A172 (cell line): ENCODE measurements at places on chromosomes 2 and 18. TPM values are rescaled to one million over a fixed set of nuclear protein-coding genes. Genes with fewer than 3 reads are reported as not detected.
A peak's percentile ranks its signal among the peaks of the same experiment; 100 is the strongest.

RPIA gene
- 6.4 and 8.8 TPM in 2 replicates for total RNA-seq

SGPP2 gene
- total RNA-seq = not detected in 2 replicates

ESPNL gene
- 0.29 TPM in 1 of 2 replicates, not detected in the other for total RNA-seq

TCF23 gene
- not detected in 2 replicates for total RNA-seq

PTH2R gene
- total RNA-seq = not detected in 2 replicates

RAD51AP2 gene
- 0.17 TPM in 1 of 2 replicates, not detected in the other for total RNA-seq

DNA sequence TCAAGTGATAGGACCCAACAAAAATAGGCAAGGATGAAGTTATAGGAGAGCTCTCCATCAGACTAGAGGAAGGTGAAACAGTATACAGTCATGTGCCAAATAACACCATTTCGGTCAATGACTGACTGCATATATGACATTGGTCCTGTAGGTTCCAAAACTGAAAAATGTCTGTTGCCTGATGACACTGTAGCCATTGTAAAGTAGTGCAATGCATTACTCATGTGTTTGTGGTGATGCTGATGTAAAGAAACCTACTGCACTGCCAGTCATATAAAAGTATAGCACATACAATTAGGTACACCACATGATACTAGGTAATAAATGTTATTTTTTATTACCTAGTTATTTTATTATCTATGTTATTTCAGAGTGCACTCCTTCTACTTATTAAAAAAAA, 147.9 kb downstream of the GREB1L start:
- no peak for DNase-seq

- DNase-seq = no peak
Observed at GRCh38 chr18:1503847-1504246, 599.2 kb downstream of the ADCYAP1 start.

GRCh38 chr2:113182471-113183260, 8.9 kb downstream of the PSD4 start:
- no peak for DNase-seq

DNA sequence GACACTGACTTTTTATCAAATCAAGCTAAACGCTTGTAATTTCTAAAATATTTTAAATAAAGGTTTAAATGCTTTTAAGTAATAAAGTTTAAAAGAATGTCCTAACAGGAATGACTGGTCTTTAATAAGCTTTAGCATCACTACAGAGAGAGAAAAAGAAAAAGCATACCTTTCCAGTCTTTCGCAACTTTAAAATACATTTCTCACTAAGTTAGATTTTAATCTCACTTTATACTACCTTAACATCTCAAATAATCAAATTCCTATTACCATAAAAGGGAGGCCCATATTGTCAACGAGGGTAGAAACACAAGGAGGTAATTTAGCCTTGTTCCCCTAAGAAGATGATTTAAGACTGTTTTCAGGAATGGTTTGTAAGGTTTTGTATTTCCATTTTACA, 80.7 kb downstream of the STRN start:
- DNase-seq = no peak

DNA sequence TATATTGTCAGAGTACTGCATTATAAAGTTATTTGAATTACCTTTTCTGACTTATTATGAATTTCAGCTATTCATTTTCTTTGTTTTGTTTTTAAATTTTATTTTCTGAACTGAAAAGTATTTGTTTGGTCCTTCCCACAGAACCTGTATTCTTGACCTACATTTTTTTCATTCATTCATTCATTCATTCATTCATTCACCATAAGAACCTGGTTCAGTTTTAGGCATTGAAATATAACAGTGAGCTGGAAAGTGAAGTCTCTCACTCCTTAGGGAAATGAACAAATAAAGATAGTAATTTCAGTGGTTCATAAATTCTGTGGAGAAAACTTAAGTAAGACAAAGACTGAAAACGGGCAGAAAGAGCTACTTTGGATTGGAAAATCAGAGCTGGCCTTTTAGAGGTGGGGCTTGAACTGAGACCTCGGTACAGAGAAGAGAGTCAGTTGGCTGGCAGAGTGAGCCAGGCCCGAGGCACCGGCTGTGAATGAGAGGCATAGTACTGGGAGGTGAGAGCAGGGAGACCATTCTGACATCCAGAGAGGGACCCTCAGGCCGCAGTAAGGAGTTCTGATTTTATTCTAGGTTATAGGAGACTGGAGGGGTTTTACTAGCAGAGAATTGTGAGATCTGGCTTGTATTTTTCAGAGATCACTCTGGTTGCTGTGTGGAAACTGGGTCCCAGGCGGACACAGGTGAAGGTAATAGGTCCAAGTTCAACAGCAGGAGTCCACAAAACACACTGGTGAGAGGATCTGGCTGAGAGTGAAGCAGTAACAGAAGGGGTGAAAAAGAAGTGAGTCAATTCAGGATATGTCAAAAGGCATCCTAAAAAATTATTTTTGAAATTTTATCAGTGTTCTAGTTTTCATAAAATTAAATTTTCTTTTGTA, 75.8 kb upstream of the FN1 start:
- no peak for DNase-seq

DNA sequence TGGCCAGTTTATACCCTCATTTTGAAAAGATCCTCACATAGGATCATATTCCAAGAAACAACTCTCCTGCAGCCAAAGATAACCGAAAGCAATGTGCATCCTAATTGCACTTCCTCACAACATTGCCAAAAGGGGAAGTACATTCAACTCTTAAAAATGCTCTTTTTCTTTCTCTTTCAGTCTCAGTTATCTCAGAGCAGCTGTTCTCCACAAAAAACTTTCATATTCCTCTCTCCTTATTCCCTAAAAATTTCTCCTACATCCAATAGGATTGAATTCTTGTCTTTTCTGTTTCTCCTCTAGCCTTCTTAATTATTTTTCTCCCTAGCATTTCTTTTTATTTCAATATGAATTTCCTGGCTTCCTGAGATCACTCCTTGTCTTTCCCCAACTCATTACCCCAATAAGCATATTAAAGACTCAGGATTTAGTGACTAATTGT, 7.4 kb upstream of the VRK2 start:
- DNase-seq = no peak

- no peak for DNase-seq
Observed at GRCh38 chr18:2360861-2361260, 210.4 kb downstream of the METTL4 start.

DNA sequence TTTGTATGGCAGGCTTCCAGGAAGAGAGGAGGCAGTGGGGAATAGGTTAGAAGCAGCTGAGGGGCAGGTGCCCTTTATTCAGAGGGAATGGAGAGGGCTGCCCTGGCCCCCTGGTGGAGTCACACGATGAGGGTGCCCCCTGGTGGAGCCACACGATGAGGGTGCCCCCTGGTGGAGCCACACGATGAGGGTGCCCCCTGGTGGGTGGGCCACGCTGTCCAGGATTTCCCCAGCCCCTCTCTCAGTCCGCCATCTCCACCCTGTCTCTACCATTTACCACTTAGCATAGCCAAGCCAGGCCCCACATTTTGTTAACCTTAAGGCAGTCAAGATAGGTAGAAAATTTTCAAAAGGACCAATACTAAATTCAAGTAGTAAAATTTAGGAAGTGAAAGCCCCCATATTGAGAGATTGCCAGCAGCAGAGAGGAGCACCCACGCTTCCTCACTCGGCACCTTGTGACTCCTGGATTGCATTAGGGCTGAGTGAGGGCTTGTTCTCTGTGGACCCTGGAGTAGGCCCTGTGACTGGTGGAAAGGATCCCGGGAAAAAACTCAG, 10.4 kb upstream of the FAM228A start:
- no peak for DNase-seq

DNA sequence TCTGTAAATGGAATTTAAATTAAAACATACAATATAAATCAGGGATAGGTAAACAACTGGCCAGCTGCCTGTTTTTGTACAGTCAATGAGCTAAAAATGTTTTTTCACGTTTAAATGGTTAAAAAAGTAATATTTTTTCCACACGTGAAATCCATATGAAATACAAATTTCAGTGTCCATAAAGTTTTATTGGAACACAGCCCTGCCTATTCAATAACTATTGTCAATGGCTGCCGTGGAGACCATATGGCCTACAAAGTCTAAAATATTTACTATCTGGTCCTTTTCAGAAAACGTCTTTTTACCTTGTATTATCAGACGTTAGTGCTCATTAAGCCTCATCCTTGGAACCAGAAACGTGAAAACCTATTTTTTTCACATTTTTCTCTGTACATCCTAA, 1.3 kb downstream of the TMEM17 start:
- no peak for DNase-seq

DNA sequence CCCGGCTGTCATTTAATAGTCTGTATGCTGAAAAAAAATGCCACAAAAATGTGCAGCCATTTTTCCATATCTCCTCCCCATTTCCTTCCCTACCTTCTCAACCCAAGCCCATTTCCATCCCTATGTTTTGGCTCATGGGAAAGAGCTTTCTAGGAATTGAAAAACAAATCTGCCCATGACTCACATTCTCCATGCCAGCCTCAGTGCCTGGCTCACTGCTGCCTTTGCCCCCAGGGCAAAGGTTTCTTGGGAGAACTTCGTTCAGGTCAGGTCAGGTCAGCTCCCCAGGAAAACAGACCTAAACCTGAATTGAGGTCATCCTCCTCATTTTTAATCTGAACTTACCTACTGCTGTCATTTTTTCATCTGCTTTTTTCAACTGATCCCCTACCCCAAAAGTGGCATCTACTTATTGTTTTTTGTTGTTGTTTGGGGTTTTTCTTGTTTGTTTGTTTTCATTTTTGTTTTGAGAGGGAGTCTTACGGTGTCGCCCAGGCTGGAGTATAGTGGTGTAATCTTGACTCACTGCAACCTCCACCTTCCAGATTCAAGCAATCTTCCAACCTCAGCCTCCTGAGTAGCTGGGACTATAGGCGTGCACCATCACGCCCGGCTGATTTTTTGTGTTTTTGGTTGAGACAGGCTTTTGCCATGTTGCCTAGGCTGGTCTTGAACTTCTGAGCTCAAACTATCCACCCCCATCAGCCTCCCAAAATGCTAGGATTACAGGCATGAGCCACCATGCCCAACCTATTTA, 66.7 kb downstream of the FECH start:
- DNase-seq = no peak

GRCh38 chr2:58140508-58141072, 94.0 kb downstream of the VRK2 start:
- DNase-seq = no peak

- DNase-seq = peak; percentile 55
Observed at GRCh38 chr2:101152272-101153076, 1.3 kb upstream of the TBC1D8 start.

GRCh38 chr2:24375349-24376087, 15.2 kb upstream of the ITSN2 start:
- DNase-seq = no peak

DNA sequence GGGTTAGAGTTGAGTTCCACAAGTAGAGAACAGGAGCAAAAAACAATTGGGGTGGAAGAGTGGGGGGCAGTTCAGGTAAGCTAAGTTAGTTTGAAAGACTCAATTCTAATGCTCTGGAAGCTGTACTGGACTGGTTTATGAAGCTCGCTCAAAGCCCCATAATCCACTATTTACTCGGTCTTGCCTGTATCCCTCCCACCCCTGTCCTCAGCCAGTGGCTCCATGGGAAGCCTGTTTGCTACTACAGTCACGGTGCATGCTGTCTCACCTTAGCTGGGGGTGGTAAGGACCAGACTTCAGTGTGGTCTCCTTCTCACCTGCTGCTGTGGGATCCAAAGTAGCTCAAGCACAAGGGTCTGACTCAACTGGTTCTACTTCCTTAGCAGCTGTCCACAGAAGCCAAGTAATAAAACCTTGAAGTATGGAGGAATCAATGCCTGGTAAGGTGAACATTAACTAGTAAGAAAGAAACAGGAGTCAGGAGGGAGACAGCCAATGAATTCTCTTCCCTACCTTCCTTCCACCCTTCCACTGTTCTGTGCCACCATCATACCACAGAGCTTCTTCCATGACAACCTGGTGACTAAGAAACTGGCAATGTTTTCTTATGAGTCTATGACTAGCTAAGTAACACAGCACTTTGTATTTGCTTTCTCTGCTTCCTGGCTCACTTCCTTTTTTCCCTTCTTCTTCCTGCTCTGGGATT, 230.8 kb downstream of the SRBD1 start:
- peak; percentile 71 for DNase-seq

- no peak for DNase-seq
Observed at GRCh38 chr18:27253571-27253970, 68.5 kb upstream of the CHST9 start.

DNA sequence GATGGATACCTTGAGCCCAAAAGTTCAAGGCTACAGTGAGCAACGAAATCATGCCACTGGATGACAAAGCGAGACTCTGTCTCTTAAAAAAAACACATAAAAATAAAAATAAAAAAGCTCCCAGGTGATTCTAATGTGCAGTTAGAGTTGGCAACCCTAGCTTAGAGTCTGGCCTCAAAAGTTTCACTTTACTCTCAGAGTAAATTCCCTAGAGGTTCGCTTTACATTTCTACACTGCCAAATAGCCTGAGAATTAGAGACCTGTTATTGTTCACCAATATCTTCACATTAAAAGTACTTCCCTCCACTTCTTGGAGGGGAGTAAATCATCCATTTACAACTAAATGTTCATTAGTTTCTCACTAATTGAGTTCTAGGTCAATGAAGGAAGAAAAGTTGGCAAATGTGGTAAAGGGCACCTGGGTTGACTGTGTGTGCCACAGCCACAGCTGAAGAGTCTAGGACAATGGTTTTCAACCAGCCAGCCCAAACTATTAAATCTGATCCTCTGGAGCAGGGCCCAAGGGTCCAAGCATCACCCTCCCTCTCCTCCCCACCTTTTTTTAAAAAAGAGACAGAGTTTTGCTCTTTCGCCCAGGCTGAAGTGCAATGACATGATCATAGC, 15.2 kb upstream of the TMEM37 start:
- DNase-seq = no peak

- DNase-seq = no peak
Observed at GRCh38 chr18:50582500-50582899, 22.6 kb downstream of the MAPK4 start.

- peak; percentile 82 for DNase-seq
Observed at GRCh38 chr2:47309952-47310800, 92.8 kb upstream of the MSH2 start.

DNA sequence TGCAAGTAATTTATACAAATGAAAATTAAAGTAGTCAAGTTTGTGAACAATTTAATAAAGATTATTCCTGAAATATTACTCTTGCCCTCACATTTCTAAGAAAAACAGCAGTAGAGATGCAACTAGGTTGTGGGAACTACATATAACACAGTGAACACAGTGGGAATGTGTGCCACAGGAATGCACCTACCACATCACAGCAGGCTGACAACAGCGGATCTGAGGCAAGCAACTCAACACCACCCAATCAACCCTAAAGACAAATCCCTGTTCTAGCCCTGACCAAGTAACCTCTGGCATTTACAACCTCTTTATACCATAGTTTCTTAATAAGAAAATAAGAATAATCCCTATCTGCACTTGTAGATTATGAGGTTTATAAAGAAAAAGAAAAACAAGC, 23.4 kb downstream of the MBOAT2 start:
- no peak for DNase-seq

DNA sequence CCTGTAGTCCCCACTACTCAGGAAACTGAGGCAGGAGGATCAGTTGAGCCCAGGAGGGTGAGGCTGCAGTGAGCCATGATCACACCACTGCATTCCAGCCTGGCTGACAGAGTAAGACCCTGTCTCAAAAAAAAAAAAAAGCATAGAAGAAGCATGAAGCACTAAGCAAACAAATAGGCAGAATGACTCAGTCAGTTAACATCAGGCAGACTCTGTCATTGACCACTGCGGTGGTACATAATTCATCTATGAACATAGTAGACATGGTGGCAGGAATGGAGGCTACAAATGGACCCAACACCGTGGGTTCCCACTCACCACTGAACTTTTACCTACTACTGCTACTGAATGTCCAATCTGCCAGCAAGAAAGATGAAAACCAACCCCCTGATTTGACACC, 7.6 kb upstream of the ASXL2 start:
- peak; percentile 86 for DNase-seq
